ENCODE measurements at places on chromosomes 1 and 21.

GRCh38 chr21:25750085-25750484, 15.3 kb downstream of the GABPA start:
- no peak for DNase-seq

DNA sequence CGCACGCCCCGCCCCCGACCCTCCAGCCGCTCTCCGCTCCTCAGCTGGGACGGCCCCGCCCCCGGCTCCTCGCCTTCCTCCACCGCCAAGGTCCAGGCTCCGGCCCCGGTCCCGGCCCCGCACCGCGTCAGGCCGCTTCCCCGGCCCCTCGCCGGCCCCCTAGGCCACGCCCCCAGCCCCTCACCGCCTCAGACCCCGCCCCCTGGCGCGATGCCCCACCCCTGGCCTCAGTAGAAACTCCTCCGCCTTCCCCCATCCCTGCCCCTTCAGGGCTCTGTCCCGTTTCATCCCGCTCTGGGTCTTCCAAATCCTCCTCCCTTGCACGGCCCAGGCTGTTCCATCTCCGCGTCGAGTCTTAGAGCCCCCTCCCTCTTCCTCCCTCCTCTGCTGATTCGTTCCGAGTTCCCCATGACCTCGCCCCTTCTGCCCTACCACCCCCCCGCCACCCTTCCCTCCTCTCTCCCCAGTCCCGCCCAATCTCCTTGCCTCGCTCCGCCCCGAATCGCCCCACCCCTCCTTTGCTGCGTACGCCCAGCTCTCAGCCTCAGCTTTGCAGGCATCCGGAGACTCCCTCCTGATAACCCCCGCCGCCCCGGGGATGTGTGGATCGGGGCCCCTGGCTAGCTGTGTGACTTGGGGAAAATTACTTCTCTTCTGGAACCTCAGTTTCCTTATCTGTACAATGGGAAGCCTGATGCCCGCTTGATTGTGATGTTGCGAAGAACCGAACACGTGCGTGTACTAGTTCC, 448 bp upstream of the ASAP3 start:
- peak; percentile 89 for DNase-seq

DNA sequence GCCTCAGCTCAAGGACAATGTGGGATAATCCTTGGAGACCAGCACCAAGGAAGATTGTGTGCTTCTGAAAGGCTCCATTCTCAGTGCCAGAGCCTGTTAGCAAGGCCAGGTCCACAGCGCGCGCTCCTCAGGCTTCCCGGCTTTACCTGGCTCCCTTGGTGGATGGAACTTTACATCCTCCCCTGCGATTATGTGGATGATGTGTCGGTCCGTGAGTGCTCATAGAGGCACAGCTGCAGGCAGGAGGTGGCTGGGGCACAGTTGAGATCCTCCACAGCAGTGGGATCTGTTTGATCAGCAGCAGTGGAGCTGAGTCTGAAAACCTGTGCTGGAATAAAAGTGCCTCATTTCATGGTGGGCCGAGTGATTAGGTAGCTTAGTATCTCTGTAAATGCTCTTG, 62.7 kb downstream of the PRDM2 start:
- DNase-seq, result no peak

GRCh38 chr1:221117548-221117951, 238.3 kb downstream of the HLX start:
- no peak for DNase-seq

- DNase-seq, result no peak
These were observed 154.8 kb upstream of the GRIK3 start for GRCh38 chr1:37189111-37189510.

DNA sequence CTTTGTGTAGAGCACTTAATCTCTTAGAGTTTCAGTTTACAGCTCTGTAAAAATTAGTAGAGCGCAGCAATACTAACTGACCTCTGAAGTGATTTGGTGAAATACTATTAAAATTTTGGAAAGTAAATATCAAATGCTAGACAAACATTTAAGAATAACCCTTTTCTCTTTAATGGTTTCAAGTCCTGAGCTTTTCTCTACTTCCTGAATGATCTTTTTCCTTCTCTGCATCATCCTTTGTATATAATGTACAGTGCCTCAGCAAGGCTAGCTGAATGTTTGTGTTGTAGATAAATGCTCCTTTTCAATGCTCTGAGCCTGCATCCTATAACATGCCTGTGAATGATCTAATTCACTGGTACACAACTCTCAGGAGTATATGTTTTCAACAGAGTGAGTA, 272.9 kb downstream of the ADGRL2 start:
- no peak for DNase-seq

- DNase-seq, result no peak
These were observed 226.2 kb downstream of the AKT3 start for GRCh38 chr1:243623841-243624240.

GRCh38 chr21:24014381-24014780, 1592.9 kb downstream of the MRPL39 start:
- DNase-seq, result no peak

DNA sequence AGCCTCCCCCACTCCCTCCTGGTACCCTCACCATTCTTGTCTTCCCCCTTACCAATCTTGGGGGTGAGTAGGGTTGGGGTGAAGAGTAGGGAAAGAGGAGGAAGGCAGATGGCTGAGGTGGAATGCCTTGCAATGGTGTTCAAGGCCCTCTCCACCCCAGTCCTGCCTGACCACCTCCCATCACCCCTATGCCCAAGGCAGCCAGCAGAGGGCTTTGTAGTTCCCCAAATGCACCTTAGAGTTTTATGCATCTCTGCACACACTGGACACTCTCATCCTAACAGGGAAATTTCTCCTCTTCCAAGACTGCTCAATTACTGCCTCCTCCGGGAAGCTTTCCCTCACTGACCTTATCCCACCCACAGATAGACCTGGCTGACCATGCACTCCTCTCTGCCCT, 15.4 kb downstream of the KIF17 start:
- DNase-seq, result no peak

DNA sequence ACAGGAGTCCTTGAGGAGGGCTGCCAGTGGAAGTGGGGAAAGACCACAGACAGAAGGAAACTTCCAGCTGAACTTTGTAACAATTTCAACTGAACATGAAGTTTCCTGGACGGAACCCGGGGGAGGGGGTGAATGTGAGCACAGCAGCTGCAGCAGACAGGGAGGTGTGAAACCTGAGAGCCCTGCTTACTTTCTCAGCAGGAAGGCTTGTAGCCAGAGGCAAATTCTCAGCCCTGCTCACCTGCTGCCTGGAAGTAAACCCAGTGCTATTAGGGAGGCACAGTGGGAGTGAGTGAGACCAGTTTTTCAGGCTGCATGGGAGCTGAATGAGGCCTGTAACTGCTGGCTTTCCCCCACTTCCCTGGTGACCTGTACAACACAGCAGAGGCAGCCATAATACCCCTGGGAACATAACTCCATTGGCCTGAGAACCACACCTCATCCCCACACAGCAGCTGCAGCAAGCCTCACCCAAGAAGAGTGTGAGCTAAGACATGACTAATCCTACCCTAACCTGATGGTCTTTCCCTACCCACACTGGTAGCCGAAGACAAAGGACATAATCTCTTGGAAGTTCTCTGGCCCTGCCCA, 9.6 kb upstream of the SPRR2F start:
- DNase-seq, result no peak

DNA sequence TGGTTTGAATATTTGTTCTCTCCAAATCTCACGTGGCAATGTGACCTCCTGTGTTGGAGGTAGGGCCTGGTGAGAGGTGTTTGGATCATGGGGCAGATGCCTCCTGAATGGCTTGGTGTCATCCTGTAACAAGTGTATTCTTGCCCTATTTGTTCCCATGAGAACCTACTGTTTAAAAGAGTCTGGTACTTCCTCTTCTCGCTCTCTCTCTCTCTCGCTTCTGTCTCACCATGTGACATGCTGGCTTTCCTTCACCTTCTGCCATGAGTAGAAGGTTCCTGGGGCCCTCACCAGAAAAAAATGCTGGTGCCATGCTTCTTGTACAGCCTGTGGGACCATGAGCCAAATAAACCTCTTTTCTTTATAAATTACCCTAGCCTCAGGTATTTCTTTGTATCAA, 8.4 kb upstream of the PAXBP1 start:
- DNase-seq, result no peak

GRCh38 chr1:110209715-110210603, at the start of gene KCNC4:
Gene KCNC4, plus strand, starts transcription at chr1:110210314. Its CDS starts 1,186 bp downstream, at chr1:110211500.
- DNase-seq, result peak; percentile 91

- DNase-seq, result peak; percentile 18
These were observed 26.7 kb upstream of the RPTN start for GRCh38 chr1:152185544-152186391.

GRCh38 chr1:156899956-156900718, 6.6 kb downstream of the PEAR1 start:
- no peak for DNase-seq

GRCh38 chr1:236124965-236125364, 17.4 kb upstream of the GPR137B start:
- no peak for DNase-seq

DNA sequence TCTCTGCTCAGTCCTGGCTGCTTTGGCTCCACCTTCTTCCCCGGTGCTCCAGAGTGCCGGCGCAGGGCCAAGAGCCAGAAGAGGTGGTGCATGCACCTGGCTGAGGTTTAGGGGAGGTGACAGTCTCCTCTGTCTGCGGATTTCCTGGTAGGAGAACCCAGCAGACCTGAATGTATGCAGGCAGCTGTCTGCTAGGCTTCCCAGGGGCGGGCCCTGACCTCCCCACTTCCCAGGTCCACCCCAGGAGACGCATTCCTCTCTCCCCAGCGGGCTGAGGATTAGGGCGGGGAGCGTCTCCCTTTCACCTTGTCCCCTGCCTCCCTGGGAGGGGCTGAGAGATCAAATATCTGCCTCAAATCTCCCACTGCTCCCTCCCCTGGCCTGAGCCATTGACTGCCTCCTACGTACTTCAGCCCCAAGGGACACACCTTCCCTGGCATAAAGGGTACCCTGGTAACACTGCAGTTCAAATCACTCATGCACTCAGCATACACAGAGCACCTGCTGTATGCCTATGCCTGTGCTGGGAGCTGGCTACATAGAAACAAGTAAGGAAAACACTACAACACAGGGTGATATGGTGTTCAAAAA, 27.5 kb downstream of the DMBX1 start:
- DNase-seq, result no peak

- no peak for DNase-seq
These were observed at the start of gene SLC30A10 for GRCh38 chr1:219927956-219928790. Gene SLC30A10, minus strand, starts transcription at chr1:219928557. Its CDS starts 117 bp downstream, at chr1:219928440.

Data from activated CD8-positive, alpha-beta memory T cell treated with anti-CD3 and anti-CD28 coated beads, Interleukin-2, amount 50 U/mL, for 4 hours (primary cell).